ENCODE measurements at places on chromosomes 7 and 10. TPM values are rescaled to one million over a fixed set of nuclear protein-coding genes. Genes with fewer than 3 reads are reported as not detected.

DNA sequence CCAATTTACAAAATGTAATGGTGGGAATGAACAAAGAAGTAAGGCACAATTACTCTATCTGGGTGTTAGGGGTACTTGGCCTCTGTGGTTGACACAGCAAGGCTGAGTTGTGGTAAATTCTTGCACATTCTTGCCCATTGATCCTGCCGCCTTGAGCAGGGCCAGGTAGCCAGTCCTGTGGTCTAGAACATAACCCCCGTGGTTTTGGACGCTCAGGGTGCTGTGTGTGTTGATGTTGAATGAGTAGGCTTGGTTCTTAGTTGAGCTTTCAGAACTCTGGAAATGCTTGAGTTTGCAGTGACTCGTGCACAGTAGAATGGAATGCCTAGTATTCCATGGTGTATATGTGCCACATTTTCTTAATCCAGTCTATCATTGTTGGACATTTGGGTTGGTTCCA is 42.3 kb upstream of the CDHR3 start:
- DNase-seq, result no peak

DNA sequence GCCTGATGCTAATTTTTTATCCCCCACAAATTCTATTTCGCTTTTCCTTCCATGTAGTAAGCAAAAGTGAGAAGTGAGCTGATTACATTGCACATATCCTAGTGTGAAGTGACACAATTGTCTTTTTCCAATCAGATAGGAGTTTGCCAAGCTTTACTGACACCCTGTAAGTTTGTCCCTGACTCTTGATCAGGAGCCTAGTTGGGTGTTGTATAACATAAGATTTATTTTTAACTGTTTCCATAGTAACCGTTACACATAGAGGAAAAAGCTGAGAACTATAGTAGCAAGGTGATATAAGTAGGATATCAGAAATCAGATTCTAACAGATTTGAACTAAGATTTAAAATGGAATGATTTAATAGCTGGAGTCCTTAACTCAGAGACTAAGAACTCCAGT is 31.2 kb downstream of the EXOC4 start:
- DNase-seq, result no peak

- DNase-seq, result no peak
Observed at GRCh38 chr7:23405240-23405618, 65.1 kb downstream of the IGF2BP3 start.

- no peak for DNase-seq
Observed at GRCh38 chr10:80694930-80695329, 157.2 kb downstream of the SH2D4B start.

- DNase-seq, result no peak
Observed at GRCh38 chr10:97920865-97921264, 71.2 kb downstream of the GOLGA7B start.

Gene CALN1
- total RNA-seq, result 4.4 TPM

Gene FAM241B
- 17.6 TPM for total RNA-seq

Gene AP1S1
- 54.8 TPM for total RNA-seq

Measured in testis (tissue), 5 donors.